ENCODE measurements at places on chromosomes 11 and 22.

DNA sequence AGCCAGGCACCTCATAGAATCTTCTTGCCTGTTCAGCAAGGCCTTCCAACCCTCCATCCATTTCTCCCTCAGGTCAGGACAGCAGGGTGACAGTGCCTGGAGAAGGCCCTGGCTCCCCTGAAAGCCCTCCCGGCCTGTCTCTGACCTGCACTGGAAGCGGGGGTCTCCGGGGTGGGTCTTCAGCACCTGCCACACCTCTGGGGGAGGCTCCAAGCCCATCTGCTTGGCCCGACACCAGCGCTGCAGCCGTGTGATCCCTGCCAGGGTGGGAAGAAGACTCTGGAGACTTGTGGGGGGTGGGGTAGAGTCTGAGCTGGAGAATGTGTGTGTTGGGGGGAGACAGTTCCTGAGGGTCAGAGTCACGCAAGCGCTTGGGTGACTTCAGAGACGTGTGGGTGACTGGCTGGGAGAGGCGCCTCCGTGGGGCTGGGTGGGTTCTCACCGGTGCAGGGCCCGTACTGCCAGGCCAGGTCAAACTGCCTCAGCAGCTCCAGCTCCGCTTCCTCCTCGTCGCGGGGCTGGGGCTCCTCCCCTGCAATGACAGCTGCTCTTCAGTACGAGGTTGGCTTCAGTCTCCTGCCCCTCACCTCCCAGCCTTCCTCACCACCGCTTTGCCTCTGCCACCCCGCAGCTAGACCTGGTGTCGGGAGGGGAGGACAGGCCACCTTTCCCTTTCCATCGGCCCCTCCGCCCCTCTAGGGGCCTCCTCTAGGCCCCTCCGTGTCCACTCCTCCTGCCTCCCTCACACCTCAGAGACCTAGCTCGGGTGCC is 615 bp downstream of the POLD4 start:
- no peak for DNase-seq

DNA sequence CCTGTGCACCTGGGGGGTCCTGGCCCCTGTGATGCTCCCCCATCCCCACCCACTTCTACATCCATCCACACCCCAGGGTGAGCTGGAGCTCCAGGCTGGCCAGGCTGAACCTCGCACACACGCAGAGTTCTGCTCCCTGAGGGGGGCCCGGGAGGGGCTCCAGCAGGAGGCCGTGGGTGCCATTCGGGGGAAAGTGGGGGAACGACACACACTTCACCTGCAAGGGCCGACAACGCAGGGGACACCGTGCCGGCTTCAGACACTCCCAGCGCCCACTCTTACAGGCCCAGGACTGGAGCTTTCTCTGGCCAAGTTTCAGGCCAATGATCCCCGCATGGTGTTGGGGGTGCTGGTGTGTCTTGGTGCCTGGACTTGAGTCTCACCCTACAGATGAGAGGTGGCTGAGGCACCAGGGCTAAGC is 20.0 kb upstream of the TALDO1 start:
- no peak for DNase-seq

GRCh38 chr11:28858076-28858475 is 749.9 kb downstream of the METTL15 start:
- DNase-seq, result no peak

GRCh38 chr11:10762185-10762584 is 11.1 kb downstream of the CTR9 start:
- DNase-seq, result no peak
